ENCODE measurements at places on chromosomes 5 and 9. TPM values are rescaled to one million over a fixed set of nuclear protein-coding genes. Genes with fewer than 3 reads are reported as not detected.

ALDH7A1 gene
- total RNA-seq = 19.3 TPM

ANXA2R gene
- total RNA-seq = 0.97 TPM

GPR150 gene
- 0.54 TPM for total RNA-seq

KIF27 gene
- total RNA-seq = 2.5 TPM

RNF208 gene
- not detected for total RNA-seq

DNAH5 gene
- total RNA-seq = not detected

SPATA31E1 gene
- total RNA-seq = not detected

TAL2 gene
- not detected for total RNA-seq

NDUFS4 gene
- total RNA-seq = 108 TPM

CRAT gene
- 54.1 TPM for total RNA-seq

NOXA1 gene
- total RNA-seq = 0.16 TPM

GRXCR2 gene
- not detected for total RNA-seq

BTNL3 gene
- total RNA-seq = not detected

SV2C gene
- not detected for total RNA-seq

DDX41 gene
- total RNA-seq = 114 TPM

Measured in cardiac atrium fibroblast (primary cell).